Calu3 (cell line): ENCODE measurements at places on chromosomes 1 and 21. TPM values are rescaled to one million over a fixed set of nuclear protein-coding genes. Genes with fewer than 3 reads are reported as not detected.

- H3K4me3 ChIP-seq = no peak overlapping the region
- no peaks in the 10 kb centered on the region for H3K27me3 ChIP-seq
- no peaks in the 10 kb centered on the region for H3K4me1 ChIP-seq
- H3K36me3 ChIP-seq = no peaks in the 10 kb centered on the region
- DNase-seq = no peak
Measured at GRCh38 chr1:195218428-195219212, 1389.6 kb downstream of the KCNT2 start.

The RHBG gene
- total RNA-seq = 0.26 and 0.42 TPM in 2 replicates

DNA sequence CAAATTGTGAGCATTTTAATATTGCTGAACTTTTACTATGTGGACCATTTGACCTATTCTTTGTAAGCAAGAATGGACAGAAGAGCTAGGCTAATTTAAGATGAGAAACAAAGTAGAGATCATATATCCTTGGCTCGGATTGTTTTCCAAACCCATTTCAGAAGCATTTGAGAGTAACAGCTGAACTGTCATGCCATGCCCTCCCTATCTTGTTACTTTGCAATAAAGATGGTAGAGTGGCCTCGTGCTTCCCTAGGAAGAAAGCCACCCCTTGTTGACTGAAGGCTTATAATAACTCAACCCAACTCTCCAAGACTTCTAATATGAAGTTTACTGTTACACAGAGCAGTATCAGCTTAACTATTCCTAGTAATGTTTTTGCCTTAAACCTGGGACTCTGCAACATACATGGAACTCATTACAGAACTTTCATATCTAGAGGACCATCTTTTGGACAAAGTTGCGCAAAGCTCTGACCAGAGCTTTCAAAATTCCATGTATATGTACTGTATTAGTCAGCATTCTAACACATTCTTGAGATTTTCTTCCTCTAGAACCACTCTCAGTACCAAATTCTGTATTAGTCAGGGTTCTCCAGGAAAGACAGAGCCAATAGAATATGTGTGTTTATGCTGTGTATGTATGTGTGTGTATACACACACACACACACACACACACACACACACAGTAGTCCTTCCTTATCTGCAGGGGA, 68.7 kb downstream of the ADAMTS1 start:
- no peak overlapping the region for H3K27ac ChIP-seq
- no peaks in the 10 kb centered on the region for H3K27me3 ChIP-seq
- DNase-seq = no peak
- peaks cover 15% of the 10 kb centered on the region for H3K4me1 ChIP-seq
- H3K4me3 ChIP-seq = no peak overlapping the region

The DCDC2B gene
- total RNA-seq = not detected in 2 replicates

DNA sequence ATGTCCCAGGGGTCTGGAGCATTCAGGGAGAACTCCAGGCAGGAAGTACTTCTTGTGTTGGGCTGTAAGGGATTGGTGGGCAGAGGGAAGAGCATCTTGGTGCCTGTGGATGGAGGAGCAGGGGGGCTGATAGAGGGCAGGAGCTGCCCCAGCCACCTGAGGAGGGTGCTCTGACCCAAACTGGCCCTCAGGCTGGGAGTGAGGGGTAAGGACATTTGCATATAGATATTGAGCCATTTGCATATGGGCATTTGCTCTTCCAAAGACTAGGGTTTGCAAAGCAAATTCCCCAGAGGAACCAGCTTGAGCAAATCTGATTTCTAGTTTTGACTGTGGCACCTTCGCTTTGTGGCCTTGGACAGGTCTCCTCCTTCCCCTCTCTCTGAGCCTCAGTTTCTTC, 18.2 kb downstream of the ZNF362 start:
- H3K4me1 ChIP-seq = no peaks in the 10 kb centered on the region
- no peak for DNase-seq
- H3K36me3 ChIP-seq = peaks cover 6% of the 10 kb centered on the region
- no peaks in the 10 kb centered on the region for H3K27me3 ChIP-seq

GRCh38 chr1:97204468-97204867, 482.9 kb downstream of the PTBP2 start:
- H3K36me3 ChIP-seq = no peaks in the 10 kb centered on the region
- no peak overlapping the region for H3K27ac ChIP-seq
- no peaks in the 10 kb centered on the region for H3K27me3 ChIP-seq
- H3K4me3 ChIP-seq = no peak overlapping the region

The NR5A2 gene
- total RNA-seq = 6.9 and 9.5 TPM in 2 replicates

The RXFP4 gene
- total RNA-seq = not detected in 2 replicates

The KRTAP12-2 gene
- total RNA-seq = not detected in 2 replicates

DNA sequence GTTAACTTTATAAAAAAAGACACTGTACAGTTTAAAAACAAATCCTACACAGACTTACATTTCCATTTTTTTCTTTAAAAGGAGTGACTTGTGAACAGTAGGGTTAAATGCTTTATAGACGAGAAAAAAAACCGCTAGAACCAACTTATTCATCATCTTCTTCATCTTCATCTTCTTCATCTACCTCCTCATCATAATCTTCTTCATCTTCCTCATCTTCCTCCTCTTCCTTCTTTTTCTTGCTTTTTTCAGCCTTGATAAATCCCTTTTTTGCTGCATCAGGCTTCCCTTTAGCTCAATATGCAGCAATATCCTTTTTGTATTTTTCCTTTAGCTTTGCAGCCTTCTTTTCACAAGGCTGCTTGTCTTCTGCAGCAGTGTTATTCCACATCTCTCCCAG, 22.5 kb downstream of the FMO1 start:
- H3K27ac ChIP-seq = no peak overlapping the region
- H3K27me3 ChIP-seq = peaks cover 47% of the 10 kb centered on the region
- H3K36me3 ChIP-seq = no peaks in the 10 kb centered on the region

The SHCBP1L gene
- not detected in 2 replicates for total RNA-seq

DNA sequence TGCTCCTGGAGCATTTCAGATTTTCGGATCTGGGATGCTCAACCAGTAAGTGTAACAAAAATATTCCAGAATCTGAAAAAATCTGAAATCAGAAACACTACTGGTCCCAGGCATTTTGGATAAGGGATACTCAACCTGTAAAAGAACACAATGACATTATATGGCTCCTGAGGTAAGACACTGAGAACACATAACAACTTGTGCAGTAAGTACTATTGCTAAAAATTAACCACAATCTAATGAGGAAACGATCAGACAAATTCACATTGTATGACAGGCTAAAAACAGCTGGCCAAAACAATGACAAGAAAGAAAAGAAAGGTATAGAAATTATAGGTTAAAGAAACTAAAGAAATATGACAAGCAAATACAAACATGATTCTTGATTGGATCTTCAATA, 54.9 kb downstream of the LTN1 start:
- H3K27me3 ChIP-seq = no peaks in the 10 kb centered on the region
- H3K36me3 ChIP-seq = peaks cover 18% of the 10 kb centered on the region
- no peak overlapping the region for H3K27ac ChIP-seq

The PRKAA2 gene
- total RNA-seq = 6.5 and 9.7 TPM in 2 replicates

- DNase-seq = no peak
- H3K4me1 ChIP-seq = no peaks in the 10 kb centered on the region
- no peaks in the 10 kb centered on the region for H3K27me3 ChIP-seq
- H3K27ac ChIP-seq = no peak overlapping the region
- H3K36me3 ChIP-seq = no peaks in the 10 kb centered on the region
Measured at GRCh38 chr1:91697861-91698260, 188.1 kb downstream of the TGFBR3 start.

- no peak overlapping the region for H3K4me3 ChIP-seq
- no peaks in the 10 kb centered on the region for H3K36me3 ChIP-seq
- peaks cover 76% of the 10 kb centered on the region for H3K4me1 ChIP-seq
- DNase-seq = no peak
Measured at GRCh38 chr1:200376528-200376927, 33.3 kb downstream of the ZNF281 start.

DNA sequence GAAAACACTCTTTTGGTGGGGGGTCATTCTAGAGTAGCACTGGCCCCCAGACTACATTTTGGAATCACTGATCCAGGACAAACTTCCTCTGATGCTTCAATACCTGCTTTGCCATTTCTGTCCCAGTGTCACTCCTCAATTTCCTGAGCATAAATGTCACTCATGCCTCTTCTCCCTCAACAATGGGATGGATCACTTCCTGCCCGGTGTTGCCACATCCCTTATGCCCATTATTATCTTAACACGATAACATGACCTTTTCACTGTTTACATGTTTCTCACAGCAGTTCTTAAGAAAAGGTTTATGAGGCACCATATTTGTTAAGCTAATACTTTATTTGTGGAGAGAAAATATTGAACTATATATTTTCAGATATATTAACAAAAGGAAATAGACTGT, 3.9 kb upstream of the ITLN1 start:
- peaks cover 7% of the 10 kb centered on the region for H3K4me1 ChIP-seq
- no peak overlapping the region for H3K27ac ChIP-seq
- no peak for DNase-seq
- no peak overlapping the region for H3K4me3 ChIP-seq
- H3K27me3 ChIP-seq = peaks cover 33% of the 10 kb centered on the region
- H3K36me3 ChIP-seq = no peaks in the 10 kb centered on the region

- H3K36me3 ChIP-seq = no peaks in the 10 kb centered on the region
- H3K27ac ChIP-seq = no peak overlapping the region
- DNase-seq = no peak
- no peak overlapping the region for H3K4me3 ChIP-seq
- H3K4me1 ChIP-seq = no peaks in the 10 kb centered on the region
Measured at GRCh38 chr1:119380983-119381662, 12.5 kb downstream of the HAO2 start.

- no peak overlapping the region for H3K27ac ChIP-seq
- no peak for DNase-seq
- H3K4me1 ChIP-seq = no peaks in the 10 kb centered on the region
- peaks cover 13% of the 10 kb centered on the region for H3K36me3 ChIP-seq
Measured at GRCh38 chr1:230272557-230272956, 153.6 kb downstream of the PGBD5 start.

- H3K36me3 ChIP-seq = no peaks in the 10 kb centered on the region
- H3K27ac ChIP-seq = no peak overlapping the region
- no peaks in the 10 kb centered on the region for H3K27me3 ChIP-seq
- no peaks in the 10 kb centered on the region for H3K4me1 ChIP-seq
Measured at GRCh38 chr1:34290831-34291230, 114.1 kb downstream of the C1orf94 start.

GRCh38 chr1:247334378-247335133, 2.9 kb upstream of the ZNF496 start:
- H3K4me3 ChIP-seq = no peak overlapping the region
- peaks cover 33% of the 10 kb centered on the region for H3K4me1 ChIP-seq
- no peaks in the 10 kb centered on the region for H3K27me3 ChIP-seq
- DNase-seq = no peak
- H3K27ac ChIP-seq = no peak overlapping the region
- H3K36me3 ChIP-seq = peaks cover 39% of the 10 kb centered on the region

DNA sequence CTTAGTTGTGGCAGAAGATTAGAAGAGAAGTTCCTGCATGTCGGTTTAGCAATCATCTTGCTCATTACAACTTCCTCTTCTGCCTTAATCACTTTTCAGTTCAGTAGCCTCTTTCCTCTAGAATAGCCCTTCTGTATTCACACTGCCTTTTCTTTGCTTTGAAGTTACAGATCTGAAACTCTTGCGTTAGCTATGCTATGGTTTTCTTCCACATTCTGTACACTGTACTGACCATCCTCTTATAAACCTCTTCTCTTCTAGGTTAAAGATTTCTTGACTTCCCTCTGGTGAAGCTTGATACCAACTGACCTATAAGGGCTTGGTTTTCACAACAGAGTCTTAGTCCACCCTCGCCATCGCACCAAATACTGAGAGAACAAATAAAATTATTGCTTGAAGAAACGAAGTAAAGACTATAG, 35.0 kb downstream of the C21orf91 start:
- no peak overlapping the region for H3K27ac ChIP-seq
- no peak overlapping the region for H3K4me3 ChIP-seq
- H3K27me3 ChIP-seq = no peaks in the 10 kb centered on the region

The ADGRB2 gene
- 1.9 and 2.9 TPM in 2 replicates for total RNA-seq

- no peaks in the 10 kb centered on the region for H3K27me3 ChIP-seq
- peaks cover 8% of the 10 kb centered on the region for H3K4me1 ChIP-seq
- no peak overlapping the region for H3K27ac ChIP-seq
- no peak for DNase-seq
- H3K4me3 ChIP-seq = no peak overlapping the region
Measured at GRCh38 chr1:186541003-186541402, 80.1 kb upstream of the PDC start.

The TCHH gene
- 0.07 TPM in 1 of 2 replicates, not detected in the other for total RNA-seq

- no peak for DNase-seq
- H3K27ac ChIP-seq = no peak overlapping the region
- peaks cover 15% of the 10 kb centered on the region for H3K4me1 ChIP-seq
- no peak overlapping the region for H3K4me3 ChIP-seq
- peaks cover 51% of the 10 kb centered on the region for H3K36me3 ChIP-seq
Measured at GRCh38 chr1:47257224-47257623, 25.2 kb upstream of the TAL1 start.

DNA sequence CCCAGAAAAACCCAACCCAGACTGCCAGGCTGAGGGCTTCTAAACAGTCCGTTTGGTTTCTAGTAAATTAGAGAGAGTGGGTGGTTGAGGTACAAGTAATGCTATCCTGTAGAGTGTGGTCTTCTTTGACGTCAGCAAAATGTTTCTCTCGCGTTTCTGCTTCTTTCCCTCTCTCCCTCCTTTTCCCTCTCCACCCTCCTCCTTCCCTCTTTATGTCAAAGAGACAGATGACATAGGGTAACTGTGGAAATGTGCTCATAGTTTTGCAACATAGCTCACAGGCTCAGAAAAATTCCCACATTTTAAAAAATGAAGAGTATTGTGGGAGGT, 158.3 kb downstream of the TOMM20 start:
- no peaks in the 10 kb centered on the region for H3K36me3 ChIP-seq
- H3K27me3 ChIP-seq = no peaks in the 10 kb centered on the region
- DNase-seq = no peak
- peaks cover 46% of the 10 kb centered on the region for H3K4me1 ChIP-seq
- H3K27ac ChIP-seq = no peak overlapping the region

The CNTN2 gene
- total RNA-seq = not detected in 2 replicates

GRCh38 chr1:67582625-67583461, 102.2 kb upstream of the GADD45A start:
- H3K27me3 ChIP-seq = no peaks in the 10 kb centered on the region
- peaks cover 12% of the 10 kb centered on the region for H3K4me1 ChIP-seq
- DNase-seq = no peak
- no peak overlapping the region for H3K27ac ChIP-seq
